NCI-H2081 treated with DMSO at 0.1 percent for 48 hours (cell line): ENCODE measurements at places on chromosomes 16 and 17.

DNA sequence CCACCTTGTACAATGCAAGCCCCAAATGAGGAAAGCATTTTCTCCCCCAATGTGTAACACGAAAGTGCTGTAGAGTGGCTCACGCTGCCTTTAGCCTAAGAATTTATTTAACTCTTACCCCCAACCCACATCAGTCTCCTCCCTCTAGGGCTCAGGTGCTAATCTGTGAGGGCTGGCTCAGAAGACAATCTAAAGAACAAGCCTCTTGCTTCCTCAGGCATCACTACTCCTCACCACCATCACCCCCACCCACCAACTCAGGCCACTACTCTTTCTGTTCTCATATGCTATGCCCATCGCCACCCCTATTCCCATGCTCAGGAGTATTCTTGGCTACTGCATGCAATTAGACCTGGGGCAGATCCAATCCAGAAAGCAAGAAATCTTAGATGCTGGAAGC, 3.9 kb upstream of the CCL2 start:
- no peak for DNase-seq

- DNase-seq = no peak
Measured at GRCh38 chr16:14331020-14331419, 259.9 kb downstream of the MRTFB start.

GRCh38 chr17:34201767-34202166, 53.3 kb upstream of the CCL2 start:
- DNase-seq = no peak

DNA sequence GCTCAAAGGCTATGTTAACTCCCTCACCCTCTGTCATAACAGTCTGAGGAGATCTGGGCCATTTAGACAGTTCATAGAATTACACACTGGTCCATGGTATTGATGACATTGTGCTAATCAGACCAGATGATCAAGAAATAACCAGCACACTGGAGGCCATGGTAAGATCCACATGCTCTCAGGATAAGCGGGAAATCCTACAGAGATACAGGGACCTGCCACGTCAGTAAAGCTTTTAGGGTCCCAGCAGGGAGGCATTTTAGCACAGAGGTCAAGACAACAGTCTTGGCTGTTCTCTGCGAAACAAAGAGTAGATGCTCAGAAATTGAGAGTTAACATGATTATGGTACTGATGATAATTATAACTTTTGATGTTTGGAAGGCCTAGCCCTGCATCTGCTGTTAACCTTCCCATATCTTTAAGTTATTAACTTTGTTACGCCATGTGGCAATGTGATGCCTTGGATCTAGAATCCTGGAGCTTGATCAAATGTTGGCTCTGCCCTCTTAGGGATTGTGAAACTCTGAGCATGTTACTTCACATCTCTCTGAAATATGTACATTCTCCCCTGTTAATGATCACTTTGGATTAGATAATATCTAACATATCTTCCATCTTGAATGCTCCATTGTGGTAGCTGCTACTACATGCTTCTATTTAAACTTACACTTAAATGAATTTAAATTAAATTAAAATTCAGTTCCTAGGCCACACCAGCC, 172.0 kb upstream of the SOX9 start:
- DNase-seq = no peak

DNA sequence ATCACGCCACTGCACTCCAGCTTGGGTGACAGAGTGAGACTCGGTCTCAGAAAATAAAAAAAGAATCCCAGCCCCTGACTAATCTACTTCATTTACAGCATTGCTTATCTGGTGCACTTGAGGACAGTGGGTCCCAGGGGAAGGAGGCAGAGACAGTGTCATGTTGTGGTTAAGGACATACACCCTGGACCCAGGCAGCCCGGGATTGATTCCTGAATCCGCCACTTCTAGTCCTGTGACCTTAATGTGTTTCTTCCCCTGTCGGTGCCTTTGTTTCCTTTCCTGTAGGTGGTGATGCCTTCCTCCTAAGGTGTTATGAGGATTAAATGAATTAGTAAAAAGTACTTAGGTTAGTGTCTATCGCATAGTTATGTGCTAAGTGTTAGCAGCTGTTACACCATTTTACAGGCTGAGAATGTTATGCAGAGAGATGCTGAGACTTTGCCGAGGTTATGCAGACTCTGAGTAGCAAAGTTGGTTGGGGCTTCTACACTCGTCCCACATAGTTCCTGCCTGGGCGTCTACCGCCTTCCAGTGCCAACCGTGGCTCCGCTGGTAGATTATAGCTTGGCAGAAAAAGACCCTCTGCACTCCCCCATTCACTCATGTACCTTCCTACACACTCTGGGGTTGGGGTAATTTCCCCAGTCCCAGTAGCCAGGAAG, 74.8 kb downstream of the RAB11FIP4 start:
- no peak for DNase-seq

DNA sequence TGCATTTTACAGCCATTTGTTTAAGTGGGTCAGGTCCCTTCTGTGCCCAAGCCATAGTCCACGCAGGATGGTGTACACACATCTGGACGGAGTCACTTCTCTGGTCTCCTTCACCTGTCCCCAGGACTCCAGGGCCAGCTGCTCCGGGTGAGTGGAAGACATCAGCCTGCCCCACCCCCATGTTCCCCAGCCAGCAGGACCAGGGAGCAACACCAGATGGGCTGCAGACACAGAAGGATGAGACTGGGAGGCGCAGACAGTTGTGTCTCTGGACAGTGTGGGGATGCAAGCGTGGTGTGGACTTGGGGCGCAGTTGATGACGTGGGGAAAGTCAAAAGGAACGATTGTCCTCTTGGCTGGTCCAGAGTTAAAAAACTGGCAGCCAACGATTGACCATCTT, 24.6 kb upstream of the WFDC1 start:
- no peak for DNase-seq

- no peak for DNase-seq
Measured at GRCh38 chr16:24074574-24074973, 181.6 kb upstream of the CACNG3 start.

- no peak for DNase-seq
Measured at GRCh38 chr16:86375364-86375763, 135.0 kb upstream of the FOXF1 start.

DNA sequence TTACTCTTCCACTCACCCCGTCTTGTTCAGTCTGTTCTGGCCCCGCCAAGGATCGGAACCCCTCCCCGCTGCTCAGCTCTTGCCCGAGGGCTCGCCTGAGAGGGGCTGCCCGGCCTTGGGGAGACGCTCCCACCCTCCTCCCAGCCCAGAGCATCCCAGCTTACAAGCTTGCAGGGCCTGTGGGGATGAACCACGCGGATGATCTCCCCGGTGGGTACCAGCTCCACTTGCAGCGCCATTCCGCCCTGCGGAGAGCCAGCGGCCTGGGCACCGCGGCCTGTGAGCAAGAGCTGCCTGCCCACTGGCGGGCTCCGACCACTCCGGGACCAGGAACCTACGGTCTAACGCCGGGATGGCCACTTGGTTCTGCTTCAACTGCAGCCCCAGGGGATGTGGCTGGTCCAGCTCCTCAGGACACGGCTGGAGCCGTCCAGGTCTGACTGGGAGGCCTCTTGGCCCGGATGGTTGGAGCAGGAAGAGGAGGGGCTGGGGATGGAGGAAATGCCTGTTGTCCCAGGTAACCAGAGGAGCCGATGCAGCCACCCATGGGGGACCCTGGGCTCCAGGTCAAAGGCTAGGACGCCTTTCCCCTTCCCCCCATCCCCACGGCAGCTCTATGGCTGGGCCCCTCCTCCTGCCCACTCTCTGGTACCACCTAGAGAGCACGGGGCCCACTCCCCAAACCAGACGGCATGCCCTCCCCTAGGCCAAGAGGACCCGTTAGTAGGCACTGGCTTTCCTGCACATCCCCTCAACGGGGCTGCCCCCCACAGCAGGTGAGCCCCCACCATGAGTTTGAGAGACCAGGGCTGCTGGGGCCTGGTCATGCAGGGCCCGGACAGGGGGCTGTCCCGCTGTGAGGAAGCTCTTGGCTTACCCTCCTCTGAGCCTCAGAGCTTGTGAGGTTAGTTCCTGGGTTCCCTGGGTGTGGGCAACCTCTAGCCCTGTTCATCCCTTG, at the start of gene MYO1C:
TSS of gene MYO1C (minus strand) at position 438 of the 958 bp plus-strand sequence. CDS start at position 239, 199 bp downstream.
- no peak for DNase-seq

DNA sequence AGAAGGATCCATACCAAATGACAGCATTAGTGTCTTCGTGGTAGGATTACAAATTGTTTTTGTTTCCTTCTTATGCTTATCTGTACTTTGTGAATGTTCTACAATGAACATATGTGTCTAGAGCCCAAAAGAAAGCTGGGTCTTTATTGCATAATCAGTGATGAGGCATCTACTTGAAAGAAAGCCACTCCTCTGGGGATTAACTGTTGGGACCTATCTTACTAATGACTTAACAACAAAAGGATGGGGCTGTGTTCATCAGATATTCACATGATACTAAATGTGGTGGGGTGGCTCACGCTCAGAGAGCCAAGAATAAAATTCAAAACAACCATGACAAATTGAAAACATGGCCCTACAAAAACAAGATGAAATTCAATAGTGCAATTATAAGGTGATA, 160.2 kb downstream of the RGS9 start:
- no peak for DNase-seq

- DNase-seq = no peak
Measured at GRCh38 chr17:46722662-46723285, 95.7 kb downstream of the WNT3 start.

DNA sequence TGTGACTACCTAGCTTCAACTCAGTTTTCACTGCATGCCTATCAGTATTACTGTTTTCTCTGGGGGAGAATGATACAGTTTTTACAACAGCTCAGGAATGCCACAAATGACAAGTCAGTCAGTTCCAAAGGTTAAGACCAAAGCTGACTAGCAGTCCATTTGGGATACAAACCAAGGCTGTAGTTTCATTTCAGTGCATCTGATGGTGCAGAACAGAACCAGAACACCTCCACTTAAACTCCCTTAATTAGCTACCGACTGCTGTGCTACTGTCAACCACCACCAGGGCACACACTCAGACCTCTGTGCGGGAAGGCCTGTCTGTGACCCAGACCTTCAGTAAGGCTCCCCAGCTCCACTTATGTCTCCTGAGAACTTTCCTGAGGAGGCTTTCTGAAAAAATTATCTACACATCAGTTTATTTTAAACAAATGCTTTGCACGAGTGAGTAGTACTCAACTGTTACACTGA, 20.4 kb downstream of the NFE2L1 start:
- no peak for DNase-seq
